ENCODE measurements at places on chromosomes 1 and 21.

DNA sequence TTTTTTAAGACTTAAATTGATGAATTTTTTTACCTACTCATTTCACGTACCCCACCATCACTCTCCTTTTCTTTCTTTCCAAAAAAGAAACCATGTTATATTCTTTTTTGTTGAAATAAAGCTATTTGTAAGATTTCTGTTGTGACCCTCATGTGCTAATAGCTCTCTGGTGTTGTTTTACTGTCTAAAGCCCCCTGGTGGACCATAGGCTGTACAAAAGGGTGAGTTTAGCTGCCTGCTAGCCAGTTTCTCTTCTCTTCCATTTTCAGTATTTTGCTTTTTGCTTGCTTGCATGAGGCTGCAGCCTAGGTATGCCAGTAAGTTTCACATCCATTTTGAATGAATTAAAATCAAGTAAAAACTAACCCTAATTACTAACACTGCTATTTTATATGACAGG lies 15.6 kb upstream of the VAMP3 start:
- peak; percentile 80 for DNase-seq

- no peak for DNase-seq
Observed at GRCh38 chr21:27326301-27326700, 359.4 kb upstream of the ADAMTS5 start.

DNA sequence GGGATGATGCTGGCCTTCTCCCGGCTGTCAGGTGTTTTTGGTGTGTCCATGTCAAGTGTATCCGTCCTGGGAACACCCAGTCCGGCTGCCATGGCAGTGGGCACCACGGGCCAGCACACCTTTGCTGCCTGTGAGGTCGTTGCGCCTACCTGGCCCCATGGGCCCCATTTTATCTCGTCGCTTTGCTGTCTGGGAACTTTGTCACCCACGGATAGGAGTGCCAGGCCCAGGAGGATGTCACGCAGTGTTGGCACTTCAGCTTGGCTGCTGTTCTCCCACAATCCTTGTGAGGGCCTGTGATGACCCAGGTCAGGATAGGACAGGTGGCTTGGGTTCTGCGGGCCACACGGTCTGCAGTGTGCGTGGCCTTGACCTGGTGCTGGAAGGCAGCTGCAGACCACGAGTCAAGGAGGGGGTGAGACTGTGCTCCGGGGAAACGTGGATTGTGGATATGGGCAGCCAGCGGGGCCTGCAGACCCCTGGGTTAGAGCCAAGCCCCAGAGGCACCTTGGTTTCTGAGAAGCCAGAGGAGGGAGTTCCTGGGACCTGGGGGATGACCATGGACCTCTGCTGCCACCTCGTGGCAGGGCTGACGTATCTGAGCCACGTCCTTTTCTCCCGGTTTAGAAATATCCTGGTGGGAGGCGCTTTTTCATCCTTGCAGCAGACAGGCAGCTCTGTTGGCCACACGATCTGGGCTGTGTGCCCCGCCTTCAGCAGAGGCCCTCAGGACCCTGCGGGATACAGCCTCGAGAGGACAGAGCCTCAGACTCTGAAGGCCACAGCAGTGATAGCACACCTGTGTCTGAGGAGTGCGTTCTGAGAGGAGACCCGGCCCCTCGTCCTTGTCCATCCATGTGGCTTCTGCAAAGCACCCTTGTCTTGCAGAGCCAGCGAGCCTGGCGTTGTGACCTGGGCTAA lies 161.1 kb upstream of the COL6A1 start:
- DNase-seq, result peak; percentile 89

- no peak for DNase-seq
Observed at GRCh38 chr1:11784256-11784992, 21.3 kb downstream of the MTHFR start.

DNA sequence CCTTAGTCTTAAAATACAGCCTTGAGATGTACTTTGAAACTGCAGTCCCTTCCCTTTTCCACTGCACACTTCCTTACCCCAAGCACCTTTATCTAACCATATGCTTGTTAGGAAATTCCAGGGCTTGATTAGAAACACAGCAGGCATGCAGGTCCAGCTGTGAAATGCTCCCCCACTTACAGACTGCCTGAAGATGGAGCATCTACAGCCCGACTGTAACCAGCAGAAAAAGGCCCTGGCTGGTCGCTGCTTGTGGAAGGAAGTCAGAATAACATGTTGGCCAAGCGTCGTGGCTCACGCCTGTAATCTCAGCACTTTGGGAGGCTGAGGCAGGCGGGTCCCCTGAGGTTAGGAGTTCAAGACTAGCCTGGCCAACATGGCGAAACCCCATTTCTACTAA lies 37.2 kb downstream of the VN1R5 start:
- no peak for DNase-seq

GRCh38 chr1:5839881-5840550 lies 152.2 kb downstream of the NPHP4 start:
- no peak for DNase-seq

DNA sequence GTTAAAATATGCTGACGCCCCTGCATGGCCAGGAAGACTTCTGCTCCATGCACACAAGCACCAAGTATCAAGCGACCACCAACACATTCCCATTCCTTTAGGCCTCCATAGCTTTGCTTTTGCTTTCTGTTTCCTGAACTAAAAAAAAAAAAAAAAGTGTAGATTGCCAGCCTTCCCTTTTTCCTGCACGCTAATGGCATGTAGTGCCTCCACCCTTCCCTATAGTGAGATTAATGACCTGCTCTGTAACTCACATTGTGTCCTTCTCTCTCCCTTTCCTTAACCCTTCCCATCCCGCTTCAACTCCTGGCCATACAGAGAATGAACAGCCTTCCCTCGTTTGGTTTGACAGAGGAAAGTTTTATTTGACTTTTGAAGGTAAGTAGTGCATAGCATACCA lies 57.1 kb upstream of the DYNLT5 start:
- DNase-seq, result peak; percentile 20

GRCh38 chr1:244801246-244801645 lies 34.2 kb upstream of the COX20 start:
- DNase-seq, result peak; percentile 78

- peak; percentile 62 for DNase-seq
Observed at GRCh38 chr21:38806153-38806941, 618 bp downstream of the ETS2 start.

DNA sequence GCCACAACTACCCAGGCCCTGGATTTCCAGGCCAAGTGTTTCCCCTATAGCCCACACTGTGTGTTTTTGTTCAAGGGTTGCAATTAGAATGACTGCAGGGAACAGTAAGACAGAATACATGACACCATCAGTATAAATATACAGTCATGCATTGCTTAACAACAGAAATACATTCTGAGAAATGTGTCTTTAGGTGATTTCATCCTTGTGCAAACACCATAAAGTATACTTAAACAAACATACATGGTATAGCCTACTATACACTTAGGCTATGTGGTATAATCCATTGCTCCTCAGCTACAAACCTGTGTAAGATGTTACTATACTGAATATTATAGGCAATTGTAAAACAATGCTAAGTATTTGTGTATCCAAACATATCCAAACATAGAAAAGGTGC lies 7.5 kb upstream of the SLC44A5 start:
- no peak for DNase-seq

DNA sequence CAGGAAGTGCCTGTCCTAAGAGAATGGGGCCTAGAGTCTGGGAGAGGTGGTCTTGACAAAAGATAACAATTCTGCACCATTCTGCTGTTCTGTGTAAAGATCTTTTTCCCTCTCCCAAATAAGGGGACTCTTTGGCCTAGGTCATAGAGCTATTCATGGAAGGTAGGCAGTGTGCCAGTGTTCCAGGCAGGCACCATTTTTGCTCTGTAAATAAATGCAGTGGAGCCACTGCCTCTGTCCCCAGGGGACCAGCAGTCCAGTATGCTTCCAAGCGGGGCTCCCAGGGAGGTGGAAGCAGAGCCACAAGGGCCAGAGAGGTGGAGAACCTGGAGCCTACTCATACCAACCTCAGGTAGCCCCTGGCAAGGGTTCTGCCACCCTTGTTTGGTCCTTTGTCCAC lies 25.9 kb downstream of the KCNA2 start:
- no peak for DNase-seq

DNA sequence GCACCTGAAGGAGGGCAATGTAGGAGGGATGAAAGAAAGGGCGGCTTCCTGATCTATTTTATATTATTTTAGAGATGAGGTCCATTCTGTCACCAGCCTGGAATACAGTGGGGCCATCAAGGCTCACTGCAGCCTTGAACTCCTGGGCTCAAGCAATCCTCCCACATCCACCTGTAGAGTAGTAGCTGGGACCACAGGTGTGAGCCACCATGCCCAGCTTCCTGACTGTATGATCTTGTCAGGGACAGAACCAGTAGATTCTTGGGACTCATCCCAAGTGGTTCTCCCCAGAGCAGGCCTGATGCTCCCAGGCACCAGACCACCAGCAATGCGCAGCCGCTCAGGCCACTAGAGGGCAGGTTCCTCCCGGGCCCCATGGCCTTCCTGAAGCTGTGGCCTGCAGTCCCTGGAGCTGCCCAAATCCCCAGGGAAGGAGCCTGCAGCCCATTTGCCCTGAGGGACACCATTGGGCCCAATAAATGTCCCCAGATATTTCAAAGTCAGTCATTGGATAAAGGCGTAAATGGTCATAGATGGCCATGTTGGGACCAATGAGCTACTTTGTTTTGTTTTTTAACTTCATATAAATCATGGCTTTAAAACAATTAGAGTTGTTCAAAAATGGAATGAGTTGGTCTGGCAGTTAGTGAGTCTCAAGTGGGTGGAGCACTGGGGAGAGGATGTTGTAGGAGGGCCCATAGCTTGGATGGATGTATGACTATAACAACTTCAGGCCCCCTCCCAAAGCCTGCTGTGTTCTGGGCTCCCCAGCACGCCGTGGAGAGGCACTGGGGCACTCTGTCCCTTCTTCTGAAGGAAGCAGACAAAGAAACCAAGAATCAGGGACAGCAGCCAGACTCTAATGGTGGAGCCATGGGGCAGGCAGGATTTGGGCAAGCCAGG lies 44.7 kb upstream of the GOLT1A start:
- DNase-seq, result peak; percentile 51

- DNase-seq, result no peak
Observed at GRCh38 chr21:42862774-42863503, 16.4 kb downstream of the WDR4 start.

DNA sequence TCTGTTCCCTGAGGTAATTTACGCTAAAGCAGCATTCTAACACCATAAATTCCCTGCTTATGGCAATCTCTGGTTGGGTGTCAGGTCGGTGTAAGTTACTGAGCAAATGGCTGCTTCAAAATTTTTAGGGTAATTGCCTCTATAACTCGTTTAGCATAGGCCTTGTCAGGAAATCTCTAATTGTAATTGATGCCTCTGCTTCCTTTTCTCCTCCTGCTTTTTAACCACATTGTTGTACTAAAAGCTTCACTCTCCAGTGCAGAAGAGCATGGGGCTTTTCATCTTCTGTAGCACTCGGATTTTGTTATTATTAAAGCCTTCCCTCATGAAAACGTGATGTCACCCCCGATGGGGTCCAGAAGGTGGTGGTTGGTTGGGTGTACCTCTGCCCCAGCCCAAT lies 141.6 kb upstream of the NBPF11 start:
- DNase-seq, result peak; percentile 33

- DNase-seq, result peak; percentile 64
Observed at GRCh38 chr21:33109574-33110339, 39.8 kb downstream of the OLIG1 start.

DNA sequence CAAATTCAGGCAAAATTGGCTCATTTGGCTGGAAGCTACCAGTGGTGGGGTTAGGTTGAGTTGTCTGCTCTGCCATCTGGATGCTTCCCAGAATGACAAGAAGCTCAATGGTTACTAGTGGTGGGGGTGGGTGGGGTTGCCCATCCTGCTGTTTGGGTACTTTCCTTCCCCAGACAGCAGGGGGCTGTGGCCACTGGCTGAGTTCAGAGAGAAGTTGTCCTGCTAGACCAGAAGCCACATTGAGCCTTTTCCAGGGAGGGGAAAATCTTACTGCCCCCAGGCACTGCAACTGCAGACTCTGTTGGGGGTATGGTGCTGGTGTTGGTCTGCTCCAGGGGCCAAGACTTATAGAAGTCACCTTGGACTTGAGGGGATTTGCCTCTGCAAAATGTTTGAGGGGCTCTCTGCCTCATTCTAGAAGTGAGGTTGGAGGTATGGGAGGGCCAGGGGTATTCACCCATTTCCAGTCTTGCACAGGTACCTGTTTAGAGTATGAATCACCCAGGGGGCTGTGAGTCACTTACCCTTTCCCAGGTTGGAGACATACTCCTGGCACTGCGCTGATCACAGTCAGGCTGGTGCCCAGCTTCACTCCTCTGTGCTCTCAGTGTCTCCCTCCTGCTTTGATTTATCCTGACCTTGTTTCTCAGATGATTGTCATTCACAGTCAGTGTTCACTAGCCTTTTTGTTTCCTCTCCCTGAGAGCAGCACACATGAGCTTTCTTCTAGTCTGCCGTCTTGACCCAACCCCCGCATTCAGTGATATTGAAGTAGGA lies 89.1 kb upstream of the NEGR1 start:
- no peak for DNase-seq

DNA sequence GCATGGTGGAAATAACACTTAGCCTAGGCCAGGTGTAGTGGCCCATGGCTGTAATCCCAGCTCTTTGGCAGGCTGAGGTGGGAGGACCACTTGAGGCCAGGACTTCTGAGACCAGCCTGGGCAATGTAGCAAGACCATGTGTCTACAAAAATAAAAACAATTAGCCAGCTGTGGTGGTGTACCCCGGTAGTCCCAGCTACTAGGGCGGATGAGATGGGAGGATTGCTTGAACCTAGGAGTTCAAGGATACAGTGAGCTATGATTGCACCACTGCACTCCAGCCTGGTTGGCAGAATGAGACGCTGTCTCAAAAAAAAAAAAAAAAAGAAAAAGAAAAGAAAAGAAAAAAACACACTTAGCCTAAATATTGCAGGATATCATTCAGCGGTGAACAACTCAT lies 20.9 kb downstream of the AK4 start:
- DNase-seq, result no peak

DNA sequence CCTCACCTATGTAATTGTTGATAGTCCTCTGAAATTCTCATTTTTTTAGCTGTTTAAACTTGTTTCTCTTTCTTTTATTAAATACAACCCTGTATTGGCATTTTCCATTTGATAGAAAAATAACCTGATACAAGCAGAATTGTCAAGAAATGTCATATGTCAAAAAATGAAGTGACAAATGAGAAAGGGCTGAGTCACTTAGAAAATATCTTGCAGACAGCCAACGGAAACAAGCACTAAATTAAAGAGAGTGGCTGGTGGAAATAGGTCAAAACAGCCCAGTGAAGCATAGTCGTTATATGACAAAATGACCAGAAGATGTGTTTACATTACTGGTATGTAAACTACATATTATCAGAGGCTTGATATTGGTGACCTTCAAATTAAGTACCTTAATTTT lies 484.4 kb downstream of the PLA2G4A start:
- DNase-seq, result no peak

DNA sequence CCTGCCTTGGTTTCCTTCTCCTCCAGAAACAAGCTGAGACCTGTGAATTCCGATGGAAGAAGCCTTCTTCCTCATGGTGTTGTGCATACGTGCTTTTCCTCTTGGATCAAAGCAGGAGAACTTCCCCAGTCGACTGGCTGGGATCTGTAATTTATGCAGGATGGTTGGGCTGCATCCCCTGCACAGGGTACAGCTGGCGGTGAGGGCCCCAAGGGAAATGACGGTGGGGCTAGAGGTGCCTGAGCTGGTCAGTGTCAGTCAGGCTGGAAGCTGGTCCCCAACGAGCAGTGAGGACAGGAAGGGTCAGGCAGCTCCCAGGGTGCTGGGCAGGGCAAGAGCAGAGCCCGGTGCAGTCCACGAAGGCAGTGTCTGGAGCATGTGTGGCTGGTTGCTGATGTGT lies 106.7 kb downstream of the CNIH3 start:
- DNase-seq, result no peak

GRCh38 chr1:66730462-66730861 lies 21.8 kb upstream of the DYNLT5 start:
- no peak for DNase-seq

Measured in common myeloid progenitor, CD34-positive (primary cell).